Fibroblast of the aortic adventitia (primary cell): ENCODE measurements at places on chromosomes 3 and 15. TPM values are rescaled to one million over a fixed set of nuclear protein-coding genes. Genes with fewer than 3 reads are reported as not detected.

CLDN18 gene
- total RNA-seq, result not detected in 2 replicates

TMEM212 gene
- not detected in 2 replicates for total RNA-seq

ACKR4 gene
- 11.4 and 175 TPM in 2 replicates for total RNA-seq

SOX14 gene
- not detected in 2 replicates for total RNA-seq

MAGI1 gene
- total RNA-seq, result 13.0 and 30.2 TPM in 2 replicates

WDR72 gene
- total RNA-seq, result not detected in 2 replicates

UPK1B gene
- 0.09 TPM in 1 of 2 replicates, not detected in the other for total RNA-seq

TRIM42 gene
- total RNA-seq, result not detected in 2 replicates

FETUB gene
- total RNA-seq, result not detected in 2 replicates

SNX22 gene
- total RNA-seq, result 0.18 and 0.41 TPM in 2 replicates

PTPN23 gene
- total RNA-seq, result 11.4 and 14.3 TPM in 2 replicates

CPNE4 gene
- total RNA-seq, result not detected in 2 replicates

CYP1A1 gene
- total RNA-seq, result 0.63 TPM in 1 of 2 replicates, not detected in the other

PCOLCE2 gene
- total RNA-seq, result 31.6 and 98.4 TPM in 2 replicates

LRRC49 gene
- total RNA-seq, result 12.0 and 25.2 TPM in 2 replicates

B3GNT5 gene
- 4.7 and 10.4 TPM in 2 replicates for total RNA-seq

ARL14 gene
- total RNA-seq, result not detected in 2 replicates

CEP97 gene
- 6.1 and 21.4 TPM in 2 replicates for total RNA-seq

SERPINI1 gene
- total RNA-seq, result 3.4 and 3.7 TPM in 2 replicates

EOMES gene
- 0.18 TPM in 1 of 2 replicates, not detected in the other for total RNA-seq

GOLGA8M gene
- 1.2 TPM in 1 of 2 replicates, not detected in the other for total RNA-seq

FOXL2NB gene
- total RNA-seq, result not detected in 2 replicates

ECE2 gene
- total RNA-seq, result not detected in 2 replicates

SYNPR gene
- not detected in 2 replicates for total RNA-seq

RASGRF1 gene
- not detected in 2 replicates for total RNA-seq

STRIT1 gene
- not detected in 2 replicates for total RNA-seq

HRG gene
- total RNA-seq, result not detected in 2 replicates

CHAC1 gene
- 4.7 and 11.4 TPM in 2 replicates for total RNA-seq

UQCC5 gene
- total RNA-seq, result 4.3 and 7.7 TPM in 2 replicates

TMEM207 gene
- not detected in 2 replicates for total RNA-seq

RASGRP1 gene
- total RNA-seq, result 0.09 TPM in 1 of 2 replicates, not detected in the other

KIF23 gene
- total RNA-seq, result 4.0 and 48.6 TPM in 2 replicates

SLC28A2 gene
- not detected in 2 replicates for total RNA-seq

AMT gene
- 0.63 and 3.3 TPM in 2 replicates for total RNA-seq

GNL3 gene
- total RNA-seq, result 114 and 325 TPM in 2 replicates

CEMIP gene
- 225 and 249 TPM in 2 replicates for total RNA-seq

ZPLD1 gene
- total RNA-seq, result 0.33 and 0.45 TPM in 2 replicates

FGD5 gene
- total RNA-seq, result 0.18 and 3.9 TPM in 2 replicates

PSTPIP1 gene
- 0.18 TPM in 1 of 2 replicates, not detected in the other for total RNA-seq

IRAK2 gene
- 0.90 and 9.1 TPM in 2 replicates for total RNA-seq

VEPH1 gene
- total RNA-seq, result 27.4 and 152 TPM in 2 replicates
